ENCODE measurements at places on chromosomes 6 and 20.
A peak's percentile ranks its signal among the peaks of the same experiment; 100 is the strongest.

- DNase-seq: no peak
Observed at GRCh38 chr6:158174514-158174913, 6.4 kb downstream of the GTF2H5 start.

DNA sequence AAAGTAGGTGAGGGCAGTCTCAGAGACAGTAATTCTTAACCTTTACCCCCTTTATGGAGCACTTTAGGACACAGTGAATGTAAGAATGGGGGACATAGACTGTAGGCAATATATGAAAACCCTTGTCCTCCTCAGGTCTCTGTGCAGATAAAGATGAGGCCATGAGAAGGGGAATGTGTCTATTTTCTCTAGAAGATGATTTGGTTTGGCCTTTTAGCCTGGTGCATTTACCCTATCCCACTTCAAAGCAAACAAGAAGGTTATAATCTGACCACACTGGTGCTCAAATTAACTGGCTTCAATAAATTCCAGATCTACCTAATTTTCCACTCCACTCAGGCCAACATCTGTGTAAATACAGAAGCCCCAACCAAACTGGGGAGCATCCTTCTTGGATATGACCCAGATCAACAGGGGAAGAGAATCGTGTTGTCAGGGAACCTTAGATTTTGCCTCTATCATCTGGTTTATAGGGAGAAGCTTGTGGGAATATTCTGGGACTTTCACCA is 42.4 kb downstream of the RIPOR2 start:
- DNase-seq: no peak

DNA sequence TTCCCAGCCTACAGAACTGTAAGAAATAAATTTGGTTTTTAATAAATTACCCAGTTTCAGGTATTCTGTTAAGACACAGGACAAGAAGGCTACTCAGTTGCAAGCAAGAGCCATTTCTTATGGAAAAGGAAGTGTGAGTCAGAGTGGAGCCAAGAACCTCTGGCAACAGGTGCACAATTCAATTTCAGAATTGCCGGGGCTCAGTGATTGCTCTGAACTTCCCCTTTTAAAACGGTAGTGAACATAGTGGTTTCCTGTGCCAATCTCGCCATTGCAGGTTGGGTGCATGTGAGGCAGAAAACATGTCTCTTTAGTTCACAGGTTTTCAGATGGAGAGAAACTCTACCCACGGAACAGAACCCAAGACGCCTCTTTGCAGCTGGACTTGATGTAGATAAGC is 16.4 kb downstream of the PIGT start:
- DNase-seq: peak; percentile 35

DNA sequence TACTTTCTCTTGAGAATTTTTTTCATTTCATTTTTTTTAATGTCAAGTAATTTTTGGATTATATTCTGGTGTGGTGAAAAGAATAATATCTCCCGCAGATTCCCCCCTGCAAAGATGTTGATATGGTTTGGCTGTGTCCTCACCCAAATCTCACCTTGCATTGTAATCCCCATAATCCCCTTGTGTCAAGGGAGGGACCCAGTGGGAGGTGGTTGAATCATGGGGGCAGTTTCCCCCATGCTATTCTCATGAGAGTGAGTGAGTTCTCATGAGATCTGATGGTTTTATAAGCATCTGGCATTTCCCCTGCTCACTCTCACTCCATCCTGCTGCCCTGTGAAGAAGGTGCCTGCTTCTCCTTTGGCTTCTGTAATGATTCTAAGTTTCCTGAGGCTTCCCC is 58.7 kb upstream of the PMEPA1 start:
- no peak for DNase-seq

DNA sequence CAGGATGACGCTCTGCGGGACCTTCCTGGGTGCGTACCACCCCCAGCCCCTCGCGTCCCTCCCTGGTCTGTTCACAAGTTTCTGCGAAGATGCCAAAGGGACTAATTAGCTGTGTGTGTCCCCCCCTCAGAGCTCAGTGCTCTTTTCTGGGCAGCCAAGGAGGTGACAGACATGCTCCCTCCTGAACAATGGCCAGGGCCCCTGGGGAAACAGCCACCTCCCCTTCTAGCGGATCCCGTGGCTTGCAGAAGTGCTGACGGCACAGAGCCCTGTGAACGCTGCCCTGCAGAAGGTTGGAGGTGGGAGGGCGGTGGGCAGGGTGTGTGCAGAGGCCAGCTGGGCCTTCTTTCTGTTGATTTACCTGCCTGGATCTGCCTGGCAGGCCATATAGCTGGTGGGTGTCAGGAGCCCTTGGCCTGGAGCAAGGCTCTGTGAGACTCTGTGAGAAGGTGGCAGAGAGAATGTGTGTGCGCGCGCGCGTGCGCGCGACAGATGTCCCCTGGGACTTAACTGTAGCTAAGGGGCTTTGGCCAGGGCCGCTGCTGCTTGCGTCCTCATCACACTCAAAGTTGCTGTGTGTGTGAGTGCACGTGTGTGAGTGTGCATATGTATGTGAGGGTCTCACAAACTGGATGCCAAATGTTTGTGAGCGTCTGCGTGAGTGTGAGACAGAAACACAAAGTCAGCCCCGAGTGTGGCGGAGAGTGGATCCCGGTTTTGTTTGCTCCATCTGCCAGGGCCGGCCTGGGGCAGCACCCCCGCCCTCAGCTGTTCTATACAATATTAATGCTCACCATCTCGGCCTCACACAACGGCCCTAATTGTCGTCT is 3.5 kb upstream of the MYT1 start:
- DNase-seq: no peak

GRCh38 chr20:42118409-42119125 is 500.4 kb upstream of the CHD6 start:
- DNase-seq: no peak

DNA sequence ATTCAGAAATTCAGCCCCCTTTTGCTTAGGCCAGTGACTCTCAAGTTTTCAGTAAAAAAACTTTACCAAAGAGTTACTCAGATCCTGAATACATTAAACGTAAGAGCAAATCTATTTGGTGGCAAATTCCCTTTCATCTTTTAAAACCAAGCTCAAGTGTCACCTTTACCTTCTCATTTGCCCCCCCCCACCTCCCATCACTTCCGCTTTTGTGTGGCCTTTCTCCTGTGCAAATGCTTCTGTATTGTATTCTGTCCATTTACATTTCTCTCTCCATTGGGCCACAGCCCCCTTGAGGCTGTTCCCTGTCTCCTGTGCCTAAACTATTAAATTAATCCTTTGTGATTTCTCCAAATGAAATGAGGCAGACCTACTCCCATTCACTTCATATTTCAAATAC is 1.9 kb downstream of the NOL7 start:
- no peak for DNase-seq

- DNase-seq: no peak
Observed at GRCh38 chr6:118746825-118747174, 95.4 kb upstream of the CEP85L start.

DNA sequence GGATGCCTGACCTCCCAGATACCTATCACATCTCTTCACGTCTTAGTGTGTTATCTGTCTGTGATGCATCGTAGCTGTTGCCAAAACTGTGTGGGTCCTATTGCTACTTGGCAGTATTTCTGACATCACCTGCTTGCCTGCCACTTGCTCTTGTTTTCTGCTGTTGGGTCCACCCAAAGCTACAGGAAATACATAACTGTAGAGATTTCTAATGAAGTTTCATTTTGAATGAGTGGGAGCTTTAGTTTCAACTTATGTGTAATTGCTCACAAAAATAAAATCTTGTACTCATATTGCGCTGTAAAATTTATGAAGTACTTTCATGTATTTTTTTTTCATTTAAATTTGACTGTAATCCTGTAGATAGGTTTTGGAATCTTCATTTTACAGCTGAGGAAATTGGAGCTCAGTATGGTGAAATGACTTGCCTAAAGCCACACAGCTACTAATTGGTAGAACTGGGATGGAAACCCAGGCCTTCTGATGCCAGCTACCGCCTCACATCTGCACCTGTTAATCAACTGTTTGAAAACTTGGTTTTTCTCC is 113.6 kb upstream of the MAN1A1 start:
- peak; percentile 35 for DNase-seq

- no peak for DNase-seq
Observed at GRCh38 chr6:142760152-142760551, 184.8 kb downstream of the HIVEP2 start.

- DNase-seq: no peak
Observed at GRCh38 chr20:2899243-2899642, 26.0 kb downstream of the PTPRA start.

All from activated CD4-positive, alpha-beta T cell treated with anti-CD3 and anti-CD28 coated beads, Interleukin-2, amount 10 ng/mL, durations not matched to agents 7 days and 5 days (primary cell).